ENCODE measurements at places on chromosomes 11 and 22. TPM values are rescaled to one million over a fixed set of nuclear protein-coding genes. Genes with fewer than 3 reads are reported as not detected.

GRCh38 chr11:79610678-79611077 is 169.8 kb upstream of the TENM4 start:
- DNase-seq = no peak

DNA sequence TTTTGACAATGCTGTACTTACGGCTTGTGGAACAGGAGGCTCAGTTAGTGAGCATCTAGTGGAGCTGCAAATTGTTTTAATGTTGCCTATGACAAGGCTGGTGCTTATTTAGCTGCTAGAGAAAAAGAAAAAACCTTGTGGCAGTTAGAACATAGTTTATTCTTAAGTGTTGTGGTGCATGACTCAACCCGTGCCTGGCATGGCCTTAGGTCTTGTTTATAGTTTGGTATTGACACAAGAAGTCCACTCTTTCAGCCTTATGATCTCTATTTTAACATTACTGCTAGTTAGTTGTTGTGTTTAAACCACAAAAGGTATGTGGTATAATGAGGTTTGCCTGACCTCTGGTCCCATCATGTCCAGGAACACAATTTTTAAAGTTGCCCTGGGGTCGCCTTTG is 744.6 kb downstream of the FAM181B start:
- DNase-seq = no peak

DNA sequence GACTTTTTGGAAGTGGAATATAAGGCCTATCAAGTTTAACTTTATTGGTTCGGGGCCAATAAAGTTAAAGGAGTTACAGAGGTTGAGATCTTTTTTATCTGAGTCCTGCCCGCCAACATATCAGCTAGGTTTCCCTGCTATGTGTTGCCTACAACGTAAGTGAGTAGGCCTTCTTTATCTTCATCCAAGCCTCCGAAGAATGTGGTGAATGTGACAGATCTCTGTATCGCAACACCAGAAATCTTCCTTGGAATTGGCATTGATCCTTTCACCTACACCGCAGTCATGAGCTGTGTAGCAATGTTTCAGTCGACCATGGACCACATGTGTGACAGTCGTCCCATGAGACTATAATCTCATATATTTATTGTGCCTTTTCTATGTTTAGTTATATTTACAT is 37.3 kb upstream of the CADM1 start:
- no peak for DNase-seq

GRCh38 chr22:48578138-48579042 is 1249.3 kb downstream of the BRD1 start:
- no peak for DNase-seq

DNA sequence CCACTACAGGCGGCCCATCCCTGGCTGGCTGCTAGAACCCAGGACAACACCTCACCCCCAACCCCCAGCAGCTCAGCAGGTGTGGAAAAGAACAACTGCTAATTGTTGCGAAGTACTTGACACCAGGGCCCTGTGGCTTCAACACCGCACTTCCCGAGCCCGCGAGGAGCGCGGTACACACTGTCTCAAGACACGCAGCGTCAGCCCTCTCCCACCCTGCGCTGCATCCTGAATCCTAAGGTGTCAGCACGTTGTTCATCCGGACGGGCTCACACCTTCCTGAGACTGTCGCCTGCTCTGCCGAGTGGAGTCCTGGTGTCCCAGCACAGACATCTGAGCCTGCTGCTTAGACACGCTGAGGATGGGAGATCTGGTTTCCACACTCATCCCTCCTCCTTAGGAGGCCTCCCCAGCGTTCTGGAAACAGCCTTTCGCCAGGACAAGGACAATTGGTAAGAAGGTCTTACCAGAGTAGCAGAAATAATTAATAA is 1336.2 kb downstream of the BRD1 start:
- DNase-seq = no peak

The TAF10 gene
- 31.9 TPM for total RNA-seq

The GLYATL2 gene
- total RNA-seq = not detected

The RBMXL2 gene
- not detected for total RNA-seq
